ENCODE measurements at places on chromosomes 16 and 17.

GRCh38 chr17:80424261-80424660 lies 9.3 kb downstream of the ENDOV start:
- DNase-seq, result no peak

DNA sequence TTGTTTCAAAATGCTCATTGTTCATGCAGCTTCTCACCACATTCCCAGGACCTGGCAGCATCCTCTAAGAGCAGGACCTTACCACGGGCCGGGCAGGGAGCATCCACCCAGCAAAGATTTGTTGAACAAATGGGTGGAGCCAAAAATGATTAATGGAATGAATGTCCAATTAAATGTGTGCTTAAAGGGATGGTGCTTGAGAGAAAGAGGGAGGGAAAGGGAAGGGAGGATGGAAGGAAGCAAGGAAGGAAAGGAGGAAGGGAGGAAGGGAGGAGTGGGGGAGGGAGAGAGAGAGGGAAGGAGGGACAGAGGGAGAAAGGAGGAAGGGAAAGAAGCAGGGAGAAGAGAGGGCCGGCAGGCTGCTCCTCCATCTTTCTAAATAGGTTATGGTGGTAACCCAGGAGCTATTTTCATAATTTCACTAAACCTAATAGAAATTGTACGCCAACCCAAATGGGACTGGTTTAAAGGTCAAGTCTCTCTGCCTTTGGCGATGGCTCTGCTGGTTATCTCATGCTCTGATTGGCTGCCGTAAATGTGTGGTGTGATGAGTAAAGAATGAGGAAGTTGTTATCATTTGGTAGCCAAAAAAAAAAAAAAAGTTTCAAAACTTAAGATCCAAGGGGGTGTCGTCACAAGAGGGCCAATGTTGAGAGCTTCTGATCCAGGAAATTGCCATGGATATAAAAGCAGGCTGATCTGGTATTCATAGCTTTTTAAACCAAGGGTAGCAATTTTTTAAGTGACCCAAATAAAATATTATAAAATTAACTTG lies 126.7 kb upstream of the FOXF1 start:
- DNase-seq, result no peak

DNA sequence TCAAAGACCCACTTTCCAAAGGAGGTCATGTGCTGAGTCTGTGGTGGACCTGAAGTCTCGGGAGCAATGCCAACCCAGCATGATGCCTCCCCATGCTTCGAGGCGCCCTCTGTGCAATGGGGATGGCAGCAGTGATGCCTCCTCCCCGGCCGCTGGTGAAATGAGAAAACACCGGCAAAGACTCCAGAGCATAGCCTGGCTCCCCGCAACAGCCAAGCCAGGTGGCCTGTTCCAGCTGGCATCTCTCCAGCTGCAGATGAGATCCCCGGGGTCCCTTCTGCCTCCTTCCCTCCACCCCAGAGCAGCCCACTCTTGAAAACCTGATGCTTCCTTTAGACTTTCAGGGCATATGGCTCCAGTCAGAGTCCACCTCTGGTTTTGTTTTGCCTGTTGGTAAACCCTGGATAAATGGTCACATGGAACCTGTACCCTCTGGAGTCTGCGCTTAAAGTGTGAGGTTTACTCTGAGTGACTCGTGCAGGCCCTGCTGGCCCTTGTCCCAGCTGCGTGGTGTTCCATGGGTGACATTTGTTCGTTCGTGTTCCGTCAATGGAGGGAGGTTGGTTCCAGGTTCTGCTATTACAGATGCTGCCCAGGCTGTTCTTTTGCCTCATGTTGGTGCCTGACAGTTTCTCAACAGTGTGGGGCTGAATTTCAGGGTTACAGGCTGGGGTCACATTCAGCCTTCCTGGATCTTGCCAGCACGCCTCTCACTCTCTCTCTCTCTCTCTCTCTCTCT lies 181.8 kb upstream of the CIBAR2 start:
- DNase-seq, result no peak

GRCh38 chr16:55292491-55292890 lies 31.5 kb upstream of the IRX6 start:
- DNase-seq, result no peak

DNA sequence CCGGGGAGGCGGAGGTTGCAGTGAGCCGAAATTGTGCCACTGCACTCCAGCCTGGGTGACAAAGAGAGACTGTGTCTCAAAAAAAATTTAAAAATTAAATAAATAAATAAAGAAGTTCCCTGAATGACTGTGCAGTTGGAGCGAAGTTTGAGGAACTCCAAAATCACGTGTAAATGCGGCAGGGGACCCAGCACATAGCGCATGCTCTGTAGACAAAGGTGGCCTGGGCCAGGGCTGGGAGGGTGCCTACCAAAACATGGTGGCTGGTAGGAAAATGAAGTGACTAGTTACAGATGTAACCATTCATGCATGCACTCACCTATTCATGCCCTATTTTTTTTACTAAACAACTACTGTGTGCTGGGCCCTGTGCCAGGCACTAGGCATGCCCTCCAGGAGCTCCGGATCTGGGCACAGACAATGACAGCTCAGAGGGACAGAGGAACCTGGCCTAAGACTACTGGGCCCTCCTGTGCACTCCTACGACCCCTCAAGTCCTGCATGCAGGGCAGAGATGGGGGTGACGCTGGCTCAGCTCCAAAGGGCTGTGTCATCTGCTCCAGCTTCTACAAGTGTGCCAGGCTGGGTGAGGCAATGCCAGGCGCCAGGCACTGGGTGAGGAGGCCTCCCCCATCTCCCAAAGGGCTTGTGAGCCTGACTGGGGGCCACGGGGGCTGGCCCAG lies 65.3 kb downstream of the RMI2 start:
- no peak for DNase-seq

- DNase-seq, result no peak
These were observed 25.0 kb downstream of the SGSH start for GRCh38 chr17:80195141-80195540.

DNA sequence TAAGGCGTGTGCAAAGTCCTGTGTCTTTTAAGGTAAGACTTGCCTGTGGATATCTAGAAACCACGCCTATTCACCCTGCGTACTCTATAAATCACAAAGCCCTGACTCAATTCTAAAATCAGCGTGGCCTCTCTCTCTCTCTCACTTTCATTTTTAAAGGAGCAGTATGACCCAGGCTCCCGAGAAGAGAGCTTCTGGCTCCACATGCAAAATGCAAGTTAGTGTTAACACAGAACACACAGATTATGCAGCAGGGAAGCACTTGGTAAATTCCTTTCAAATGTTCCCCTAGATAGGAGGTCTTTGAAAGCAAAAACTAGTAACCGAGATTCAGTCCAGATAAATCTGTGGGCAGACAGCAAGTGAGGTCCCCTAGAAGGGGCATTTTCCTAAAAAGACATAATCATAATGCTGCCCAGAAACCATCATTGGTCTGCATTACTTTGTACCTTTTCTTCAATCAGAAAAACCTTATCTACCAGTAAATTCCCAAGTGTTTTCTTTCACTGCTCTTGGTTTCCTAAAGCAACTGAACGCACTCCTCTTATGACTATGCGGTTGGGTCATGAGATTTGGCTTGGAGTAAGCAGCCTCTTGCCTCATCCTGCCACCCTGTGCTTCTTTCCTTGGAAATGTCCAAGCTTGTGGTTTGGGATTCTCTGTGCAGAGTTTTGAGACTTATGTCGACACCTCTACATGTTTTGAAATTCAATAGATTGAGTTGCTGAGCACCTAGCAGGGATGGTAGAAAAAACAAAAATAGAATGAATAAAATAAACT lies 31.7 kb upstream of the KCNJ2 start:
- no peak for DNase-seq

DNA sequence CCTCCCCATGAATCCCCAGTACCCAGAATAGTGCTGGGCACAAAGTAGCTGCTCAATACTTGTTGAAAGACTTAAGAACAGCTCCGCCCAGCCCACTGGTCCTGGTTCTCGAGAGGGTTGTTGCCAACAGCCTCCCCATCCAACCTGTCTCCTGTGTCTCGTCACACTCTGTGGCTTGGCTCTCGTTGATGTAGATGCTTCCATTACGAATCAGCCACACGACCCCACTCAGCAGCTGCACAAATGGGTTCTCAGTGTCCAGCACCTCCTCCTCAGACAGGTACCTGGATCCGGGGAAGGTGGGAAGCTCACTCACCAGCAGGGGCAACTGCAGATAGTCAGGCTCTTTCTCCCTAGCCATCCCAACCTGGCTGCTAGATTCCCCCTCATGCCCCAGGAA lies 2.1 kb downstream of the NAGPA start:
- no peak for DNase-seq
